Activated CD4-positive, CD25-positive, alpha-beta regulatory T cell treated with anti-CD3 and anti-CD28 coated beads, Interleukin-2, amount 50 U/mL, for 24 hours (primary cell): ENCODE measurements at places on chromosomes 12 and 14.

DNA sequence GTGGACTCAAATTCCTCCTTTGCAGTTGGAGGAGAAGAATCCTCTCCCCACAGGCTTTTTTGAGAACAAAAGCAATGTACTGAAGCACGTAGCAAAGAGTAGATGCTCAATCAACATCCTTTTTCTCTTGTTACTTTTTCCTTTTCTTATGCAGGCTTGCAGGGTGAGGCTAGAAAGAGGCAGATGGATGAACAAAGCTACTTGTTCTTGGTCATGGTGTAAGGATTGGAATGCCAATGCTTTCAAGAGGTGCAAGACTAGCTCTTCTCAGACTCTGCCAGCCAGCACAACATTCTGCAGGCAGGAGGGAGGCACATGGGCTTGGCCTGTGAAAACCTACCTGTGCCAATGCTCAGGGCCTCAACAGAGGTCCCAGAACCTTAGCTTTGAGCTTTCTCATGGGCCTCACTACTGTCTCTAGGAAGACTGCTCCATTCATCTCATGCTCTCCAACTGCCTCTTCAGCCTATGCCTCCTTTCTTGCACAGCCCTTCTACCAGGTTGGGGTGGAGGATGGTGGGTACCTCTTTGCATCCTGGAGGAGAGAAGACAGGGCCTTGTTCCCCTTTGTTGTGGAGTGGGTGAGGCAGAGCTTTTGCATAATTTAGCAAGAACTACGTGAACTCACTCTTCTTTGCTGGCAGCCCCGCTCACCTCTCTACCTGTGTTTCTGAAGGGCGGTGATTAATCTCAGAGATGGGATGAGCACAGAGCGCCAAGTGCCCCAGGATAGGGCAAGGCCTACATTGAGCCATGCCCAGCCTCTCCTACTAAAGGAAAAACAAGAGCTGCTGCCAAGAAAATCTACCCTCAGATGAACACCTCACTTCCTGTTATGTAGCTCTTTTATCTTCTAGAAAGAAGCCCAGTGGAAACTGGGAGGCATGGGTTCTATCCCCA, 1119.7 kb downstream of the VRK1 start:
- peak; percentile 13 for ATAC-seq

DNA sequence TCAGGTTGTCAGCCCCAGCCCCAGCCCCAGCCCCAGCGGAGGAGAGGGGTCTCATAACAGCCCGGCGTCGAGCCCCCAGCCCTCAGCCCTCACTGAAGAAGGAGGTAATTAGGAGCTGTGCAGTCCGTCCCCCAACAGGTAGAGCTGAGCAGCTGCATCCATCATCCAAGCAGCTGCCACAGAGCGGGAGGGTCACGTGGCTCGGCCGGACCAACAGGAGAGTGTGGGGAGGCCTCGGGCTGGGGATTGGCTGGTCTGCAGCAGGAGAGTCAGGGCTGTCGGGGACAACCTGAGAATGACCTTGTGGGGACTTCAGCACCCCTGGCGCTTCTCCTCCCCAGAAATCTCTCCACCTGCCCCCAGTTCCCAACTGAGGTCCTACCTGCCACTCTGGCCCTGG, 29.6 kb downstream of the SMUG1 start:
- no peak for ATAC-seq

- no peak for ATAC-seq
Observed at GRCh38 chr12:66837311-66837627, 158.4 kb upstream of the GRIP1 start.

DNA sequence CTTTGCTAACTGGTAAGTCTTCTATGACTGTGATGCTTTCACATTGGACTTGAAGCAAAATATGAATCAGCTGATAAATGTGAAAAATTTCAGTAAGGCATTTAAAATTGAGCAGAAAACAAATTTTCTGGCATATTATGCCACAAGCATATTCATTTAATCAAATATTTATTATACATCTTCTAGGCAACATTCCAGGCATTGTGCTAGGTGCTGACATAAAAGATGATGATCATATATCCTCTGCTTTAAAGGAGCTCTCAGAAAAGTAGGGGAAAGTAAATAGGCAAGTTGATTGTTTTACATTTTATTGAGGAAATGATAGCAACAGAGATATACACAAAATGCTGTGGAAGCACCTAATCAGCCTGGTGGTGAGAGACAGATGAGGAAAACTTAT, 248.9 kb downstream of the SLC16A7 start:
- no peak for ATAC-seq

DNA sequence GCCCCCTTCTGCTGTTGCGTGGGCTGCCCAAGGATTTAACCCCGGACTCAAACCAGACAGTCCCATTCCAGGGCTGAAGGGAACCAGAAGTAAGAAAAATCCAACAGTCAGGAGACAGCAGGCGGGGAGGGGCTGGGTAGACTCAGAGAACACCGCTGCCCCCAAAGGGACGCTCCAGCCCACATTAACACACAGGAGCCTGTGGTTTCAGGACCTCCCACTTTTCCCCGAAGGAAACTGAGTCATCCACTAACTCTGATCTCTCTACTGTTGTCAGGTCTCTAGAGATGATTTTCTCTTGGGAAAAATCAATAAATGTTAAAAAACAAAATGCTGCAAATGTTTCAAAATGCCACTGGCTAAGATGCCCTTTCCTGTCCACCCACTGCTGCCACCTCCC, 41.6 kb downstream of the FBXO21 start:
- peak; percentile 43 for ATAC-seq

DNA sequence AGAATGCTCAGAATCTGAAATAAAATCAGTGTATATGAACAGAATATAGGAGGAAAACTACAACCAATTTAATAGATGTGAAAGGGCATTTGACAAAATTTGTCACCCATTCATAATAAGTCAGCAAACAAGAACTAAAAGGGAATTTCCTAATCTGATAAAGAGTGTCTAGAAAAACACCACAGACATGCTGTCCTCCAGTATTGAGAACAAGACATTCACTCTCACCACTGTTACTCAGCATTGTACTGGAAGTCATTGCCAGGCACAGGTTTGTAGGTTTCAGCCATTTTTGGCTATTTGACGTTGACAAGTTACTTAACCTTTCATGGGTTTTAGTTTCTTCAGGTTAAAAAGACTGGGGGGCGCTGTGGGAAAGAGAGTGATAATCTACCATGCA, 13.2 kb downstream of the EIF2S1 start:
- ATAC-seq, result peak; percentile 98

DNA sequence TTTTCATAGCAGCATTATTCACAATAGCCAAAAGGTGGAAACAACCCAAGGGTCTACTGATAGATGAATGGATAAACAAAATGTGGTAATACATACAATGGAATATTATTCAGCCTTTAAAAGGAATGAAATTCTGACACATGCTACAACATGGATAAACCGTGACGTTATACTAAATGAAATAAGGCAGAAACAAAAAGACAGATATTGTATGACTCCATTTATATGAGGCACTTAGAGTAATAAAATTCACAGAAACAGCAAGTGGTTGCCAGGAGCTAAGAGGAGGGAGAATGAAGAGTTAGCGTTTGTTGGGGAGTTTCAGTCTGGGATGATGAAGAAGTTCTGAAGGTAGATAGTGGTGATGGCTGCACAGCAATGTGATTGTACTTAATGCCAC, 76.6 kb downstream of the DCAF5 start:
- ATAC-seq, result no peak

DNA sequence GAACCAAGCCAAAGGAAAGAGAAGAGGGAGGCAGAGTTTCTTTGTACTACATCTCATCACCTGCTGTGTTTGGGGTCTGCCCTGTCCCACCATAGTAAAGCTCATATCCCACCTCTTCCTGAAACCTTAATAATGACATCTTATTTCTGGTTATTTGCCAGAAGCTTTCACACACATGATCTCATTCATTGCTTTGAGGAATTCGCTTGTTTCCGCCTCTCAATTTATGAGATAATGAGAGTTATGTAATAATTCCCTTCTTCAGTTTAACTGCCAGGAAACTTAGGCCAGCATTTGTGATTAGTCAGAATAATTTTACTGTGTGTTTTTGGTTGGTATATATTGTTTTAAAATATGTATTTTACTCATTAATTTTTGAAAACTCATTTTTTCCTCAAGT, 205.2 kb downstream of the CACNA1C start:
- ATAC-seq, result no peak

DNA sequence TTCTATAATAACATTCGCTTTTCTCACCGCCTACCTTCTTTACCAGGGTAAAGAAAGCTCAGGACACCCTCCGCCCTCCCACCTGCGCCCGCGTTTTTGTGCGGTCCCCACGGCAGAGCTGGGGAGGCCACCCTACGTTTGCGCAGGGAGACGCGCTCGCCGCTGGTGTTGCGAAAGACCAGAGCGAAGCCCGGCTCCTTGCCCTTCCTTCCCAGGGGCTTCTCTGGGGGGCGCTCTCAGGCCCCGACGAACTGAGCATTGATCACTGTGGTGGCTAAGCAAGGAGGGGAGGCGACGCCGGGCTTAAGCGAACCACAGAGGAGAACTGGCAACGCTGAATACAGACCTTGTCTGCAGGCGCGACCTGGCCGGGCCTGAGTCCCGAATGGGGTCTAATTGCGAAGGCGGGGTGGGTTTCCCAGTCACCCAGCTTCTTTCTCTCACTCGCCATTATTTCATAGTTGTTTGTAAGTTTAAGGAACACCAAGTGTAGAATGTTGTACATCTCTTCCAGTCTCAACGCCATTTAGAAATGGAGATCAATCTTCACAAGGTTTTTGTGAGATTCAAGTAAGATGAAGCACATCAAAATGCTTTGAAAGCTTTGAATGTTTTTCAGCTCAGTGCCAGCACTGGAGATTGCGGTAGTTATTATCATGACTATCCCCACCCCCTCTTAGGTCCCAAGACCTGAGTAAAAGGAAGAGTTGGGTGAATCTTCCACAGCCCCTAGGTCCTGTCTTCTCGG, 1.7 kb upstream of the NKX2-1 start:
- no peak for ATAC-seq

DNA sequence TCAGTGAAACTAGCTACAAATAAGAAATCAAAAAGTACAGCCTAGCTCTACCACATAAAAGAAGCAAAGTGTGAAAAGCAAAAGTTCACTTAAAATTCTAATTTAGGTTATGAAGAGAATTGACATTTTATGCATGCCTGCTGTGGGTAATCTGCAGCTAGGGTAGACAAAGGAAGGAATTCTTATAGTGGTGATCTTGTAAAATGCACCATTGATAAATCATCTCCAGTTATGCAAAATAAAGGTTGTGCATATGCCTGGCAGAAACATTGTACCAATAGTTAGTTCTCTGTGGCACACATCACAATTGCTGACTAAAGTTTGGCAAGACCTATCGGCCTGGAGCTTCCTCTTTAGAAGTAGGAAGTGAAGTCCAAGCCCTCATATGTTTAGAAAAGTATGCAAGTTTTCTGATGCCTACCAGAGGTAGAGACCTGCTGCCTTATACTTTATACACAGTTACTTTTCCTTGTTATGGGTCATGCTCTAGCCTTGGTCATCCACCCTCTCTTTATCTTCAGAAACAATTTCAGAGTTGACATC, 78.3 kb downstream of the TSHR start:
- ATAC-seq, result no peak

DNA sequence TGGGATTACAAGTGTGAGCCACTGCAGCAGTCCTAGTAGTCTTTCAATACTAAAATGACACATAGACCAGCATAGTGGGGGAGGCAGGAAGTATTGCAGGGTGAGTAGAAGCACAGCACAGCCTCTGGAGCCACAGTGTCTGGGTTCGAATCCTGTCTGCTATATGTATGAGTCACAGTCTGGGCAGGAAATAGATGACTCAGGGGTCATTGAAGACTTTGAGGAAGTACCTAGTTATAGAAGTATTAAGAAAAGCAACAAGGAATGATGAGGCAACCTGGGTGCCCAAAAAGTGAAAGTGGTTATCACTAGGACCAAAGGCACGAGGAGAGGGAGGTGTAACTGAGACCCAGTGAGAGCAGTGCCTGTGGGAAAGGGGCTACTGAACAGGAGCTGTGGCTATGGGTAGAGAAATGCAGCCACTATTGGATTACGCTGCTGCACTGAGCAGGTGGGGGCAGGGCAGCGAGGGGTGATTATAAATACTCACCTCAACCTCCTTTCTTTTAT, 124.0 kb downstream of the PDE3A start:
- ATAC-seq, result peak; percentile 41

- ATAC-seq, result no peak
Observed at GRCh38 chr12:1828856-1829255, 8.5 kb downstream of the LRTM2 start.

DNA sequence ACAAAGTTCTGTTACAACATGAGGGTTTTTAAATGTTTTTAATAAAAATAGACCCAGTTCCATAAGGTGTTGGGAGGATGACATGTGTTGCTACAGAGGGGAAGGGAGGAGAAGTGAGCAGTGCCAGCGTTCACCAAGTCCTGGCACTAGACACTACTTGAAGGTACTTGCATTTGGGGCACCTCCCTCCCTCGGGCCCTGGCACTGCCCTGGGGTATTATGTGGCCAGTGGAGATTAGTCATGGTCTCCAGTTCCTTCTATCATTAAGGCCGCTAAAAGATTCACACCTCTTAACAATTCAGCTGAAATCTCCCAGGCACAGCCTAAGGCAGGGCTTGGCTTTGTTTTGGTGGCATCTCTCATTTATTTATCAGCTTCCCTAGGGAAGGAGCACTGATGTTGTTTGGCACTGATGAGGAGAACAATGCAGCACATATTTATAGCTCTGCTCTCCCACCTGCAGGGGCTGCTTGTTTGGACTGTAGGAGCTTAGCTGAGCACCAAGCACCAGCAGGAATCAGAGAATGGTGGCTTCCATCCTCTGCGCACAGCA, 155.5 kb upstream of the NTF3 start:
- no peak for ATAC-seq

GRCh38 chr14:76581592-76581991, 179.7 kb upstream of the VASH1 start:
- ATAC-seq, result no peak

- no peak for ATAC-seq
Observed at GRCh38 chr14:91891101-91891500, 23.8 kb upstream of the TC2N start.

GRCh38 chr12:64054079-64054520, 168.0 kb downstream of the KICS2 start:
- ATAC-seq, result no peak
